B cell (primary cell): ENCODE measurements at places on chromosomes 6 and 20. TPM values are rescaled to one million over a fixed set of nuclear protein-coding genes. Genes with fewer than 3 reads are reported as not detected.

- no peak for DNase-seq
These were observed 2.0 kb downstream of the NEDD9 start for GRCh38 chr6:11230158-11231107.

- DNase-seq, result no peak
These were observed 57.8 kb upstream of the KLHL31 start for GRCh38 chr6:53723331-53723730.

DNA sequence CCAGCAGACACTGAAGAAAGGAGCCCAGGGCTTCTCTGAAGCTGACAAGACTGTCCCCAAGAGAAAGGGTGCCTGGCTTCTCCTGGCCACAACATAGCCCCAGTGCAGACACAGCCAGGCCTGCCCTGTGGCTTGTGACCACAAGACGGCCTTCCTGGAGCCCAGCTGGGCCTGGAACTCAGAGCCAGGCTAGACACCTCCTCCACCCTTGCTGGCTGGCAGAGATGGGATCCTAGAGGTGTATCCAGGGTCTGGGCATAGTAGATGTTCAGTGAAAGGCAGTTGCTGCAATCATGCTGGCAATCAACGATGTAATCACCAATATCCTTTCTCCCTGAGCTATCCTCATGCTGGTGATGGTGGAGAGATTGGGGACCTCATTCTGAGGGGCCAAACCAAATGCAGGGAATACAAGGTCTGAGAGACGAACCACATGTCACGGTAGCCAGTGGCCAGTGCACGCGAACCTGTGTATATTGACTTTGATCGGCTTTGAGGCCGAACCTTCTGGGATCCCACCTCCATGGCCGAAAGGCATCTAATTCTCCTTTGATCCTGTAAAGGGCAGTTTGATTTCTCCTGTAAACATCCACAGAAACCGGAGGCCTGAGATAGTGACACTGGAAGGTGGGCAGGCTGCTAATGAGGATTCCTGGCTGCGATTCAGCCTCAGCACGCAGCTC is 115.2 kb downstream of the PSMB1 start:
- no peak for DNase-seq

DNA sequence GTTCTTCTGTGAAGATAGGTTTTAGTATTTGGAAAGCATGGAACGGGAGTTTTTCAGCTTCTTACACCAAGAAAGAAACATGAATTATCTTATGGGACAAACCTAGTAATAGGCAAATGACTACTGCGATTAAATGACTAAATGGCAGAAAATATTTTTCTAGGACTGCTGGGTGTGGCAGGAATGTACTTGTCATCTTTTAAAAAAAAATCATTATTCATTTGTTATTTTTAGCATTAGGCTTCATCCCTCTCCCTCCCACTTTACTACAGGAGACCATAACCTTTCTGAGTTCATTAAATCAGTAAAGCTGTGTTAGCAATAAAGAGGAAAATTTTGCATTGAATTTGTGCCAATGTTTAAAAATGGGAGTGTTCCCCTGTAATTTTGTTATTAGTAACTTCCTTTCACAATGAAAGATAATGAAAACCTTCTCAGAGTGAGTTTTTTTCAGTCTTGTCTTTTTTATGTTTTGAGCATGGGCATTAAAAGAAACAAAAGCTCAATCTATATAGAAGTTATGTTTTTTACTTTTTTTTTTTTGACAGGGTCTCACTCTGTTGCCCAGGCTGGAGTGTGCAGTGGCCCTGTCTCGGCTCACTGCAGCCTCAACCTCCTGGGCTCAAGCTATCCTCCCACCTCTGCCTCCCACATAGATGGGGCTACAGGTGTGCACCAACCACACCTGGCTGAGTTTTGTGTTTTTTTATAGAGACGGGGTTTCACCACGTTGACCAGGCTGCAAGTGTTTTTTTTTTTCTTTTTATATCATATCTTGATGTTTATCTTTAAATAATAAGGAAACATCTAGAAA is 105.6 kb upstream of the CLDN20 start:
- no peak for DNase-seq

DNA sequence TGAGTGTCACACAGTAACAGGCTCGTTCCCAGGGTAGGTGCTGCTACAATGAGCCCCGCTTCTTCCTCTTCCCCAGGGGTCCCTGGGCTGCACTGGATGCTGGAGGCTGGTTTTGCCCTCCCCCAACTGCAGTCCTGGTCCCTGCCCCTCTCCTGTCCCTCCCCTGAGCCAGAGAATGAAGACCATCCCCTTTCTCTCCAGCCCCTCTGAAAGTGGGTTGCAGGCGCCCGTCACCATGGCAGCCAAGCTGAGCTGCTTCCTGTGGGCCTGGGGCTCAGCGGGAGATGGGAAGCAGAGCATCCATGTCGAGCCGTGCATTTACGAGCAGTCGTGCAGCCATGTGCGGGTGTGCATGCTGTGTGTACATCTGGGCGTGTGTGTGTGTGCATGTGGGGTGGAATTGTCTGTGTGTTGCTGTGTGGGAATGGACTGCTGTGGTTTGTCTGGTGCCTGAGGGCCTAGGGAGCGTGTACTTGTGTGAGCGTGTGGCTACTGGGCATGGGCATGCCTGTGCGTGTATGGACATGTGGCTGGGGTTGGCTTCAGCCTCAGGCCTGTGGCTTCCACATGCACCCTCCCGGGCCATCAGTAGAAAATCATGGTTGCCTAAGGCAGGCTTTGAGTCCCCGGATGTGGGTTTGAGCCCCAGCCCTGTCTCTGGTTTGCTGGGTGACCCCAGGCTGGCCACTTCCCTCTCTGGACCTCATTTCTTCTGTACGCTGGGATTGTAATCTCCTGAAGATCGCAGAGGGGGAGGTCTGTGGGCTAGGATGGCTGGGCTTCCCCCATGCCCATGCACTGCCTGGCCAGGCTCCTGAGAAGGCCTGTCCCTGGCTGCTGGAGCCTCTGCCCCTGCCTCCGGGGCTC is 48.8 kb downstream of the SRC start:
- no peak for DNase-seq

DNA sequence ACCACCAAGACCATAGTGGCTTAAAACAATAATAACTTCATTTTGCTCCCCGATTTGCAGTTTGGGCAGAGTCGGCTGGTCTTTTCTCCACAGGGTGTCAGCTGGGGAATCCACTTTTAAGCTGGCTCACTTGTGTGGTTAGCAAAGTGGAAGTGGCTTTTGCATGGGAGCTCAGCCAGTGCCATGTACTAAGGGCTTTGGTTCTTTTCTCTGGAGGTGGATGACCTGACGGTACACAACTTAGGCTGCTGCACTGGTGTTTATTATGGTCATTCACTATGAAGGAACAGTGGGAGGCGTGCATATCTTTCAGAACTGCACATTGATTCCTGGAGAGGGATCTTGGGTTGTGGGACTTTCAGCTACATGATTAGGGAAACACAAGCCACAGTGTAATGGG is 141.0 kb downstream of the OR2B2 start:
- no peak for DNase-seq

Gene WFDC10B
- not detected in 2 replicates for total RNA-seq

DNA sequence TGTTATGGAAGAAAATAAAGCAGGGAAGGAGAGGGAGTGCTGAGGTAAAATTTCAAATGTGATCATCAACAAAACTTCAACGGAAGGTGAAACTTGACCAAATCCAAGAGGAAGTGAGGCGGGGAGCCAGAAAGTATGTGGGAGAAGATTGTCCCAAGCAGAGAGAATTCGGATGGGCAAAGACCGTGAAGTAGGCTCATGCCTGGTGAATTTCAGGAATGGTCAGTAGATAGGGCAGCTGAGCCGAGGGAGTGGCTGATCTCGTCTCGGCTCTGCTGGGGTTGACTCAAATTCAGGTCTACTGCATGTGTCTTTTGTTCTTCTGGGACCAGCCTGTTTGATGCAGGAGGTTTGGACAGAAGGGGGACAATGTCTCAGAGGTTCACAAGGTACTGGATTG is 7.0 kb upstream of the CSNK2A1 start:
- no peak for DNase-seq

Gene GPLD1
- total RNA-seq, result 6.2 and 7.0 TPM in 2 replicates

DNA sequence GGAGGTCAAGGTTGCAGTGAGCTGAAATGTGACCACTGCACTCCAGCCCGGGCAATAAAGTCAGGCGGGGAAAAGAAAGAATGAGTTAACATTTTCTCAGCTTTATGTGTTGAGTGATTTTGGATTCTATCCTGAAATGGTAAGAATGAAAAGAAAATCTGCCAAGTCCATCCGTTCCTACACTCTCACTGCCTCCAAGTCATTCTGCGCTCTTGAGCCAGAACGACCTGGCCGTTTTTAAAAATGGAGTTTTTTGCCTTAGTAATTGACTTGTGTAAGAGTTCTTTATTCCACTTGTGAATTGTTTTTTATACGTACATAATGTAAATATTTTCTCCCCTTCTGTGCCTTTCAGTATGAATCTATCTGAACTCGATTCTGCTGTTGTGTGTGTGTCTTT is 28.7 kb downstream of the DNAJC5 start:
- no peak for DNase-seq

Gene IL17F
- not detected in 2 replicates for total RNA-seq

Gene SLC17A3
- not detected in 2 replicates for total RNA-seq

- DNase-seq, result peak; percentile 74
These were observed 1.3 kb upstream of the CNR1 start for GRCh38 chr6:88167352-88167937.

Gene MAK
- total RNA-seq, result not detected in 2 replicates

Gene GGTLC1
- not detected in 2 replicates for total RNA-seq

DNA sequence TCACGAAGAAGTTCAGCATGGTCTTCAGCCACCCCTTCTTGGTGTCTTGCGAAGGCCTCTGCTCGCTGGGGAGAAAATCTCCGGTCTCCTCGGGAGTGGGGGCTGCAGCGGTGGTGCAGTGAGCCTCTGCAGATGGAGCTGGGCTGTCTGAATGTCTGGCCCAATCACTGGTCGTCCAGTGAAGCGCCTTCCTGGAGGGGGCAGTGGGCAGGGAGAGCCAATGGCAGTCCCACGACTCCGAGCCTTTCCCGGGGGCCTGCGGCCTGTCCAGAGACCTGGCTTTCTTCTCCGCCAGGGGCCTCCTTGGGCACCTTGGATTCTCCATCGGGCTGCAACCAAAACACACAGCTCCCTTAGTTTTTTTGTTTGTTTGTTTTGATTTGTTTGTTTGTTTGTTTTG is 6.3 kb downstream of the BNIP5 start:
- DNase-seq, result no peak

Gene ADGRB3
- not detected in 2 replicates for total RNA-seq

DNA sequence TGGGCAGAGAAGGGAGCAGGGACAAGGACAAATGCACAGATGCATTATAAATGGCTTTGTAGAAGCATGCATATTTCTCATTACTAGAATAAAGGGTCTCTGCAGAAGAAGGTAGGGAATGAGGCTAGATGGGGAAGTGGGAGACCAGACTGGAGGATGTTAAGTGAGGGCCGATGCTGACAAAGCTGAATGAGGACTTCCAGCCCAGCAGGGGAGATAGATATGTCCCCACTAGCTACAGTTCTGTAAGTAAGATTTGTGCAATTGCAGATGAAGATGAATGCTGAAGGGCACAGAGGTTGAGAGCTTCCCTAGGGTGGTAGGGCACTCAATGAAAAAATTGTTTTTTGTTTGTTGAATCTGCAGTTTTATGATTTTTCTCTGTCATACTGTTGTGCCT is 16.9 kb downstream of the ADGRG6 start:
- DNase-seq, result no peak

DNA sequence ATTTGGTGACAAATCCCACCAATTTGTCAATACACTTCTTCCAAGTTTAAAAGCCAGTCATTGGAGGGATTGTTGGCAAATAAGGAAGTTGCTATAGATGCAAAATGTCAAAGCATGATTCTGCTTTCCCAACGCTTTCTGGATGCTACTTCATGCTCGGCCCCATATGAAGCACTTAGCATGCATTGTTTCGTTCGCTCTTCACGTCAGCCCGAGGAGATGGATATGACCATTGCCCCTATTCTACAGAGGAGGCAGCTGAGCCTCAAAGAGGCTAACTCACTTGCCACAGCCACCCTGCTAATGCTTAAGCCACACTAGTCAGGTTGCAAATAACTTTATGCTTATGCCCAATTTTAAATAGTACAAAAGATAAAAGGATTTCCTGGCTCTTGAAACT is 2.8 kb upstream of the NXT1 start:
- no peak for DNase-seq

DNA sequence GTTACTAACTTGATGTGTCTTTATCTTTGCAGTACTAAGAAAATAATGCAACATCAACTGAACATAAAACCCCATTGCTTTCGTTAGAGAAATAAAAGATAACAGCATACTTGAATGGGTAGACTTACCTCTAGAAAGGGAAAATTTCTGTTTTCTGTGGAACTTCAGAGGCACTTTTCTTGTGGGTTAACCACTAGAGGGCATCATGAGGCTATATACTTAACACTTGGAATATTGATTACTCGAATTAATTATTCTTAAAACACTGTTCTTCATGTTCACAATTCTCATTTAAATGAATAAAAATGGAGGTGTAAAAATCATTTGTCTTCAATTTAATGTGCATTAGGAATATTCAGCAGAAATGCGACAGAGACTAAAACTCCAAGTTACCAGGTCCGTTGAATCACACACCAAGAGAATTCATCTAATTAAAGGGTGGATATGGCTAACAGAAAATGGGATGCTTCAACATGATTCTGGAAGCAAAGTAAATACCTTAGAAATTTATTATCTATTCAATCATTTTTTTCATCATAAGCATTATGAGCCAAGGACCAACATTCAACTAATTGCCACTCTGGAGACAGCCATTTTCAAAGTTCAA is 330.8 kb upstream of the PREP start:
- DNase-seq, result peak; percentile 50

DNA sequence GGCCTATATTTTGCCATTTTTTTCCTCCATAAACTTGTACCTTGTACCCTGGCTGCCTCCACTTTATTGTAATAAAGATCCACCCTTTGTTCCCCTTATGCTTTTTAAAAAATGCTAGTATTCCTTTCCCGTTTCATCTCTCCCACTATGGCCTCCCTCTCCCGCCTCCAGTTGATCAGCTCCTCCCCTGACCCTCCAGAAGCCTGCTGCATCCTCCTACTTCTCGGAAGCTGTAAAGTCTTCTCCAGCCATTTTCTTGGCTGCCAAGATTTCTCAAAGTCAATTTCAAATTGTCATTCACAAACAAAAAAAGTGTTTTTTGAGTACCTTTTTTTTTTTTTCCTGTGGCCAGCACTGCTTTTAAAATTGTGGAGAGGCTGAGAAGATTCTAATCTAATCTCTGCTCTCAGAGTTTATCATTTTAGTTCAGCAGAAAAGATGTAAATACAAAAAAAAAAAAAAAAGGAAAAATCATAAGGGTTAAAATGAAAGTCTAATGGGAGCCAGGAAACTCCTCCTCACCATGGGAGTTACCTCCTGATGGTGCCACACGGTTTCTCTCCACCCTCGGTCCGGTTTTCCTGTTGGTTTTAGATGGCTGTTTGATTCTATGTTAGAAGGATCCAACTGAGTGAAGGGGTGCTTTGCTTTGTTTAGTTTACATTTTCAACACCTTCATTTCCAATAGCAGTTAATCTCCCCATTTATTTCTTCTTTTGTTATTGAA is 103.0 kb upstream of the KCNK16 start:
- no peak for DNase-seq

Gene SYS1
- total RNA-seq, result 57.7 and 61.4 TPM in 2 replicates

Gene PDYN
- total RNA-seq, result not detected in 2 replicates

Gene RIMS1
- total RNA-seq, result not detected in 2 replicates

DNA sequence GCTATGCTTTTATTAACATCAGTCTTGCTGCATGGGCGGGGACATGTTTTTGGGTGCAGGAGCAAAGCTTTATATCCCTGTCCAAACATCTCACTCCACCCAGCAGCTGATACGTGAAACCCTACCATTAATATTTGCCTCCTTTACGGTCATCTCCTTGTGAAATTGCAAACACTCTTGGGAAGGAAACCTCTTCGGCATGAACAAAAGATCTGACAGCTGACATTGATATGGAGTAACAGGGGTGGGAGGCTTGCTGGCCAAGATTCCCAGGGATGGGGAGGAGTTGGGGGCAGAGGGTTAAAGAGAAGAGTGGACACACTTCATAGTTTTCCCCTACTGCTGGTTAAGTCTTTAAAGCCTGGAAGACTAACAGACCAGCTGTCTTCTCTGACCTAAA is 22.2 kb upstream of the VEGFA start:
- no peak for DNase-seq

Gene THBS2
- total RNA-seq, result not detected in 2 replicates
